Upper lobe of left lung (tissue), 6 donors: ENCODE measurements at places on chromosomes 3 and 15. TPM values are rescaled to one million over a fixed set of nuclear protein-coding genes. Genes with fewer than 3 reads are reported as not detected.

DNA sequence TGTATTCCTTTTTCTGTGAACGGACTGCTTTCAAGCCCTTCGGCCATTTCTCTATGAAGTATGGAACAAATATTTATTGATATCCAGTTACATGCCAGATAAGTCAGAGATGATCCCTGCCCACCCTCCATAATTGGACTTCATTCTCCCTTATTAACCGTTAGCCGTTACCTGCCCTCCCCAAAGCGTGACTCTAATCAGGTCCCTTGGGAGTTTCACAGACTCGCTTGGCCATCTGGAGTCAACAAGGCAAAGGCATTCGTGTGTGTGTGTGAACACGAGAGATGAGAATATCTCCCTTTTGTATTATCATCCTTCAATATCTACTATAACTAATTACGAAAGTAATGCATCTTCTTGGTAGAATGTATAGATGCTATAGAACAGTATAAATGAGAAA is 314.5 kb downstream of the TLE3 start:
- no peaks in the 10 kb centered on the region for H3K36me3 ChIP-seq
- H3K27me3 ChIP-seq: no peaks in the 10 kb centered on the region
- no peak overlapping the region for H3K4me3 ChIP-seq
- no peaks in the 10 kb centered on the region for H3K4me1 ChIP-seq
- no peak overlapping the region for H3K27ac ChIP-seq
- no peak for DNase-seq

- H3K4me3 ChIP-seq: no peak overlapping the region
- H3K4me1 ChIP-seq: no peaks in the 10 kb centered on the region
- H3K27ac ChIP-seq: no peak overlapping the region
Observed at GRCh38 chr15:82314769-82315518, 34.3 kb downstream of the GOLGA6L10 start.

- no peak overlapping the region for H3K4me3 ChIP-seq
- no peak for DNase-seq
- H3K27ac ChIP-seq: no peak overlapping the region
- no peaks in the 10 kb centered on the region for H3K27me3 ChIP-seq
- H3K36me3 ChIP-seq: no peaks in the 10 kb centered on the region
- no peaks in the 10 kb centered on the region for H3K4me1 ChIP-seq
Observed at GRCh38 chr15:69853544-69853951, 244.2 kb downstream of the TLE3 start.

Gene BLM
- total RNA-seq: 4.1 TPM

GRCh38 chr3:87002346-87002745 is 11.4 kb upstream of the VGLL3 start:
- H3K27me3 ChIP-seq: no peaks in the 10 kb centered on the region
- H3K4me1 ChIP-seq: no peaks in the 10 kb centered on the region

DNA sequence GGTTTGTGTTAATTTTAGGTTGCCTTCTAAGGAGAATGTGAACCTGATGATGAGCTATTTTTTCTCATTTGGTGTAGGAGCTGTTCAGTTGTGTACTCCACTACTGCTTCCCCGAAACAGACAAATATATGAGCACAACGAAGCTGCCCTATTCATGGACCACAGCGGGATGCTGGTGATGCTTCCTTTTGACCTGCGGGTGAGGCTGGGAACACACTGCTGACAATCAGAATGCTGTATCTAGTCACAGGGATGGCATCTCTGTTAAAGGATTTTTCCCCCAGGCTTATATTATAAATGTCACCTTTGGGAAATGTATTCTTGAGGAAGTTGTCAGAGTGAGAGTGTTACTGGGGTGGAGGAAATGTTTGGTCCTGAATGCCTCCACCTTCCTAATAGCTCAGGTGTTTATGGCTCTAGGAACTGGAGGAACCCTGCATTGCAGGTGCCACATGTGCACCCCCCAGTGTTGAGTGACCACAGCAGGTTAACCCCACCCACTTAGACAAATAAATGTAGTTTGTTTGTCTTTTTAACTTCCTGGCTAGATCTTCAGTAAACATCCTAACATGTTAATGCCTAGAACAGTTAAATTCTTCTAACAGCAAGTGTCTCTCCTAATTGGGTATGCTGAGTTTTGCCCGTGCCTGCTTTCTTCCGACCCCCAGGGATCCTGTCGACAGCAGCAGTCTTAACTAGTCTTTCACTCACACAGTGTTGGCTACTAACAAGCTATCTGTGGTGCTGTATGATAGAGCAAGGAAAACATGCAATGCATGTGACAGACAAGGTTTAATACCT is 35.7 kb downstream of the SRP14 start:
- no peak overlapping the region for H3K4me3 ChIP-seq
- peaks cover 49% of the 10 kb centered on the region for H3K36me3 ChIP-seq
- no peak for DNase-seq
- H3K27me3 ChIP-seq: no peaks in the 10 kb centered on the region
- no peaks in the 10 kb centered on the region for H3K4me1 ChIP-seq

Gene ITPKA
- 5.2 TPM for total RNA-seq
